ENCODE measurements at places on chromosomes 3 and 15.
A peak's percentile ranks its signal among the peaks of the same experiment; 100 is the strongest.

DNA sequence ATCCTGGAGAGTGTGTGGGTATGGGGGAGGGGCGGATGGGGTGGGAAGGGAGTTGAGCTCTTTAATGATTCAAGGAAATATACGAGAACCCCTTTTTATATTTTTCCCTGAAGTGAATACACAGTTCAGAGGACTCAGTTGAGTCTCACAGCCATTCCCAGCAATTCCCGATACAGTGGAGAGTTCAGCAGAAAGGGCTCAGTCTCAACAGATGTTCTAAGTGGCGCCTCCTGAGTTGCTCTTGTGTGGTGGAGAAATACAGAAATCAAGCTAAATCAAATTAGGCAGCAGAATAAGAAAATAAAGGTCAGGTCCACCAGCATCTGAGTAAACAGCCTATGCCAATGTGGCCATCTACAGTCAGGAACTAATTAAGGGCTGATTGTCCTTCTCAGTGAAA, 372.1 kb downstream of the NR2F2 start:
- DNase-seq, result no peak

GRCh38 chr3:16482770-16483531, 30.5 kb downstream of the RFTN1 start:
- DNase-seq, result peak; percentile 60

DNA sequence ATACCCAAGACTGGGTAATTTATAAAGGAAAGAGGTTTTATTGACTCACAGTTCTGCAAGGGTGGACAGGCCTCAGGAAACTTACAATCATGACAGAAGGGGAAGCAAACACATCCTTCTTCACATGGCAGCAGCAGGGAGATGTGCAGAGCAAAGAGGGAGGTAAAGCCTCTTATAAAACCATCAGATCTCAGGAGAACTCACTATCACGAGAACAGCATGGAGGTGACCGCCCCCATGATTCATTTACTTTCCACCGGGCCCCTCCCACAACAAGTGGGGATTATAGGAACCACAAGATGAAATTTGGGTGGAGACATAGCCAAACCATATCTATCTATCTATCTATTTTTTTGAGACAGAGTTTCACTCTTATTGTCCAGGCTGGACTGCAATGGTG, 5.4 kb downstream of the GDPGP1 start:
- no peak for DNase-seq

GRCh38 chr15:82641129-82641798, 5.9 kb downstream of the CPEB1 start:
- DNase-seq, result no peak

DNA sequence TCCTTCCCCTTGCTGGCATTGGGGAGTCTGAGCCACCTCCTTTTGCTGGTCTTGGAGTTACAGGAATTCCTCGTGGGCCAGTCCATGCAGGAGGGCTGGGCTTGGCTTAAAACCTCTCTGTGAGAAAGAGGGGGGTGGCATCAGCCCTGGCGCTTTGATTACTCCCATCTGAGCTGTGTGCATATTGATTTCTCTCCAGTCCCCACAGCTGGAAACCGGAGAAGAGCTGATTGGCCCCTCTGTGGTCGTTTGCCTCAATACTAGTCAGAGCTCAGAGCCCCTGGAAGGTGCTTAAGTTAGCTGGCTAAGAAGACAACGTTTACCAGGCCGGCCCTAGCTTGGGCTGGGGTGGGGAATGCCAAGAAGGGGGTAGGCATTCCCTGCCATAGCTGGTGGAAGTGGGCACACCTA, 4.0 kb upstream of the RASGRF1 start:
- DNase-seq, result no peak

DNA sequence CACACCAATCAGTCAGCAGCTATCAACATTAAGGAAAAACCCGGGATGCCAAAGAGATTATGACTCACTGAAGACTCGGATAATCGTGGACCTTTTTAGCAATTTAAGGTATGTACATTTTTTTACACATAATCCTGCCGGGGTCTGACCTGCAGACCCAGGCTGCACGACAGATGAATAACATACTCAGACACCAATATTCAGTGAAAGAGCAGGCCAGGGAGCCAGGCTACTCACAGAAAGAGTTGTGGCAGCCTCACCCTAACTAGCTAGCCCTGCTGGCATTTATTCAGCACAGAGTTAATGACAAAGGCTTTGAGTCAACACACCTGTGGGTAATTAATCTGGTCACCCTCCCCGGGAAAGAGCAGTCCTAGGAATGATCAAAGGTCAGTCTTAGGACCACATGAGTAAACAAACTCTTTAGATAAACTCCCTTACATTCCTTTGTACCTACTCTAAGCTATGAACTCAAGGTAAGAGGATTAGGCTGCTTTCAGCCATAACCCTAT, 727.5 kb downstream of the TBL1XR1 start:
- DNase-seq, result no peak

DNA sequence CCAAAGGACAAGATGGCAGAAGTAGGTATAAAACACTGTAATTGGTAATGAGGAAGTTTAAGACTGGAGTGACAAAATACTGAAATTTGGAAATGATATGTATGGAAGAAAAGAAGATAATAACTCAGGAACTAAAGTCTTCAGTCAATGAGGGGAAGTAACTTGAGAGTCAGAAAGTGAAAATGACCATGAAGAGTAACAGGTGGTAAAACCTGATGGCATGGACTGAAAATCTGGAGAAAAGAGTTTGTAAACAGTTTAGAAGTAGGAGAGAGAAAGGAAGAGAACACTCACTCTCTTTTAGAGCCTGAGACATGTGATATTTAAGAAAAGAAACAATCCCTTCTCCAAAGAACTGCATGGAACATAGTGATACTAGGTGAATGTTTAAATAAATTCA, 387.9 kb downstream of the PYDC2 start:
- no peak for DNase-seq

DNA sequence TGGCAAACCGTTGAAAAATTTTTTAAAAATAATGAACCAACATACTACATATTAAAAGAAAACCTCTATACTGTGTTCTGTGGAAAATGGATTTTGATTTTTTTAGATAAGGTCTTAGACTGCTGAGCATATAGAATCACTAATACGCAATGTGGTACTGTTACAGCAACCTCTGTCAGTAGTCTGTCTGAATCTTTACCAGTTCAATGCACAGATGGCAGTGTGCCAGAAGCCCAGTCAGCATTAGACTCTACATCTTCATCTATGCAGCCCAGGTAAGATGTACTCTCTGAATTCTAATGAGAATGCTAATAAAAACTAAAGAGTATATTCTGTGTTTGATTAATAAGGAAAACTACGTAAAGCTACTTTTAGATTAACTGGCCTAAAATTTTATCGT, 31.3 kb upstream of the FAH start:
- DNase-seq, result peak; percentile 7

GRCh38 chr3:76353683-76354082, 568.3 kb upstream of the ZNF717 start:
- DNase-seq, result no peak

- no peak for DNase-seq
These were observed 308.8 kb upstream of the NR2E3 start for GRCh38 chr15:71501344-71502076.

DNA sequence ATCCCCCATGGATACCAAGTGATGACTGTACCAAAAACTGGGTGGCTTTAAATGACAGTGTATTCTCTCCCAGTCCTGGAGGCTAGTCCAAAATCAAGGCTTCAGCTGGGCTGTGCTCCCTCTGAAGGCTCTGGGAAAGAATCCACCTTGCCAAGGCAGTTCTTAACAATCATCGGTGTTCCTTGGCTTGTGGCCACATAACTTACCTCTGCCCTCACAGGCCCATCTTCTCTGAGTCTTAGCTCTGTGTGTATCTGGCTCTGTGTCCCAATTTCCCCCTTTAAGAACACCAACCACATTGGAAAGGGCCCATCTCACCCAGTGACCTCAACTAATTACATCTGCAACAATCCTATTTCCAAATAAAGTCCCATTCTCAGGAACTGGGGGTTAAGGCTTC, 503.0 kb upstream of the PROK2 start:
- no peak for DNase-seq

- no peak for DNase-seq
These were observed 13.7 kb upstream of the SHF start for GRCh38 chr15:45201557-45201859.

GRCh38 chr15:62248277-62248984, 83.3 kb upstream of the C2CD4B start:
- no peak for DNase-seq

GRCh38 chr3:58688574-58688973, 22.0 kb upstream of the FAM3D start:
- no peak for DNase-seq

DNA sequence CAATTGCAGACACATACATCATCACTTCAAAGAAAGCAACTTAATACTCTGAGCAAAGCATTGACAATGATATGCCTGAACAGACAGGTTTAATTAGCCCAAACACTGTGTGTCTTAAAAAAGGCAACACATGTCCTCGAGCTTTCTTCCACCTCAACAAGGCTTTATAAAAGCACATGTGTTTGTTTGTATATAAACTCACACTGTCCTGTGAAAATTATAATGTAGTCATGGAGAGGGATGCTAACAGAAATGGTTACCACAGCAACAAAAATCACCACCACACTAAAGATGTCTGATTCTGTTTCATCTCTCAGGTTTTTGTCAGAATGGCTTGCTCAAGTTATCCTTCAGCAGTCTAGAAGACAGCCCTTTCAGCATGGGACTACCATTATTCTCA, 314.7 kb downstream of the MAGI1 start:
- no peak for DNase-seq
